ENCODE measurements at places on chromosomes 12 and 14.

GRCh38 chr12:13209436-13210235 lies 13.1 kb downstream of the EMP1 start:
- DNase-seq: no peak

DNA sequence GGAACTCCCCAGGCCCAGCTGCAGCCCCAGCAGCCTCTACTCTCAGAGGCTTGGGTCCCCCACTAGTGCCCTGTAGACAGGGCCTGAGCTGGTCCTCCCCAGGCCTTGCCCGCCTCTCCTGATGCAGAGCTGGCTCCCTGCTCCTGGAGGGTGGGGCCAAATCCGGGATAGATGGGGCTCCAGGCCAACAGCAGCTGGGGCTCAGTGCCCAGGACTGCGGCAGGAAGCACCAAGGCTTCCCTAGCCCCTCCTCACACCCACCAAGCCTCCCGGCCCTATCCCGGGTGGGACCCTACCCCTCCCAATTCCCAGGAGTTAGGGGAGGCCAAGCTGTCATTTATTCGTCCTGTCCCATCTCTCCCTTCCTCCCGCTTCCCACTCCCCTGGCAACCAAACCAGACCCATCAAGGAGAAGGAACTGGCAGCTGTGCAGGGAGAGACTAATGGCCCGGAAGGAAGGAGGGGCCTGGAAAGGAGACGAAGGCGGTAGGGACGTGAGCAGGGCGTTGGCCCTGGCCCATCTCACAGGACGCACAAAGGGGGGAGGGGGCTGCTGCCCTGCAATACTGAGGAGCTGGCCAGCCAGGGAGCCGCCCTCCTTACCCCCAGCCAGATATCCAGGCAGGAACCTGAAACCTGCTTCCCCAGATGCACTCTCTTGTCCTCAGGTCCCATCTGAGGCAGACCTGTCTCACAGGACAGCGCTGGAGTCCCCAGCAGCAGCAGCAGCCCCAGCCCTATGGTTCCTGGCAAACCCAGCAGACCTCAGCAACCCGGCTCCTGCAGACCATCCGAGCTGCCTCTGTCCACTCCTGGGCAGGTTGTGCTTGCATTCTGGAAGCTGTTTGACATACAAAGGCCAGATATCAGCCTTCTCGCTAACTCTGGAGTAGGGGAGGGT lies 1.6 kb upstream of the PRPH start:
- no peak for DNase-seq

DNA sequence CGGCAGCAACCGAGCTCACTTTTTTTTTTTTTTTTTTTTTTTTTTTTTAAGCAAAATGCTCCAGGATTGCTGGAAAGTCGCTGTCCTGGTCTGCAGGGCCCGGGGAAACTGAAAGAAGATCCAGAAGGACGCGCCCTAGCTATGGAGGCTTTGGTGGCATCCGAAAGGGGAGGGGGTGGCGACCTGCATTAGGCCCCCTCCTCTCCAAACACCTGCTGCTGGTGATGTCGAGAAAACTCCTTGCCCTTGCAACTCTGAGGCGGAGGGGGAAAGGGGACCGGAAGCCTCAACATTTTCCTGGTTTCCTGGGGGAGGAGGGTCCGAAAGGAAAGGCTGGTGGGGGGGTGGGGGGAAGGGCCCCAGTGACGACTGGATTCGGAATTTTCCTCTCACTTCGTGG lies 421.1 kb downstream of the VRK1 start:
- no peak for DNase-seq

DNA sequence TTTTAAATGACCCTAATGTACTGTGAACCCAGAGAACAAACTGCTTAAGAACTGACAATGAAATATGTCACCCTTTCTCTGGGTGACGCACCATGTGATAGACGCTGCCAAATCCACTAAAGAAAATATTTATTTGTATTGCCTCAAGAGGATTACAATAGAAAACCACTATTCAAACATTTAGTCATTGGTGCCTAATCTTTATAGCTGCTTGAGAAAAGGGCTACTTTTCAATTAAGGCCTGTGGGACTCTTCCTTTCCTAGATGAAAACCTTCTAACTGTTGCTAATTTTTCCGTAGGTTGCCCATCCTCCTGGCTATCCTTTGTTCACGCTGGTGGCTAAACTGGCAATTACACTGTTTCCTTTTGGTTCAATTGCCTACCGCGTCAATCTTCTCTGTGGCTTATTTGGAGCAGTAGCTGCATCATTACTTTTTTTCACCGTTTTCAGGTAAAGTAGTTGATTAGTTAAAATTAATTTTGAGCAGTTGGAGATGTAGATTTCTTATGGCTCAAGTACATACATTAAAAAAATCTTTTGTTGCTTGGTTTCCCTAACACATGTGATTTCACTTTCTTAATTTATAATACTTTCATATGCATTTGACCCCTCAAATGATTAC lies 6.0 kb downstream of the TMEM260 start:
- no peak for DNase-seq
